ENCODE measurements at places on chromosomes 11 and 22.

DNA sequence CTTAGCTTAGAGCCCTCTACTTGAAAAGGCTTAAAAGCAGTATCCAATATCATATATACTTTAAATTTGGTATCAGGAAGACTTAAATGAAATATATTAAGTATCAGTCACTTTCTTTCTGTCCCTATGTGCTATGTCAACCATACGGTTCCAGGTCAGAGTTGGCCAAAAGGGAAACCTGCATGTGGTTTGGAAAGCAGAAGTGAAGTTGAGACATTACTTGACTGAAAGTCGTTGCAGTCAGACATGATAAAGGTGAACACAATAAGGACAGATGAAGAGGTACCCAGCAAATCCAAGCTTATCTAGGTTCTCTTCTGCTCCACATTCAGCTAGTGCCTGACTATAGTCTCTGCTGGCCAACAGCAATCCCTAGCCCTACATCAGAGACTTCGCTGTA lies 336.8 kb downstream of the KCNA4 start:
- no peak for DNase-seq

DNA sequence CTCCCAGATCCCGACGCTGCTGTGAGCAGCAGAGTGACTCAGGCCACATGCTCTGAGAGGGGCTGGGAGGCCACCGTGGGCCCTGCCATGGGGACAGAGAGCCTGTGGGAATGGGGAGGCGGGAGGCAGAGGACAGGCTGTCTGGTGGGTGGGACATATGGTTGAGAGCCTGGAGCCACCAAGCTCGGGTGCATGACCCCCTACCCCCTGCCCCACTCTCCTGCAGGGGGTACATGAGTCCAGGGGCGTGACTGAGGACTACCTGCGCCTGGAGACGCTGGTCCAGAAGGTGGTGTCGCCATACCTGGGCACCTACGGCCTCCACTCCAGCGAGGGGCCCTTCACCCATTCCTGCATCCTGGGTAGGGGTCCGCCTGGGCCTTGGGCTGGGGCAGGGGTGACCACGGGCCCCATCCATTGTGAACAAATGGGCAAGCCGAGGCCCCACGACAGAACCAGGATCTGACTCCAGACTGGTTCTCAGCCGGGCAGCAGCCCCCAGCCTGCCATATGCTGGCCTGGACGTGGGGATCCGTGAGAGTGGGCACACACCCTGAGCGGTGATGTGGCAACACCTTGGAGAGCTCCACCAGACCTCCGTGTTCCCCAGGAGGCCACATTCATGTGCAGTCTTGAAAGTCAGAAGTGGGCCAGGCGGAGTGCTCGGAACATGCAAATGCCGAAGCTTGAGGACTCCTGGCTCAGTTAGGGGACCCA lies 17.4 kb upstream of the ARHGAP8 start:
- DNase-seq: no peak

- no peak for DNase-seq
Measured at GRCh38 chr11:94129512-94130297, 1.1 kb downstream of the PANX1 start.

- no peak for DNase-seq
Measured at GRCh38 chr11:116595305-116595880, 177.4 kb downstream of the BUD13 start.

DNA sequence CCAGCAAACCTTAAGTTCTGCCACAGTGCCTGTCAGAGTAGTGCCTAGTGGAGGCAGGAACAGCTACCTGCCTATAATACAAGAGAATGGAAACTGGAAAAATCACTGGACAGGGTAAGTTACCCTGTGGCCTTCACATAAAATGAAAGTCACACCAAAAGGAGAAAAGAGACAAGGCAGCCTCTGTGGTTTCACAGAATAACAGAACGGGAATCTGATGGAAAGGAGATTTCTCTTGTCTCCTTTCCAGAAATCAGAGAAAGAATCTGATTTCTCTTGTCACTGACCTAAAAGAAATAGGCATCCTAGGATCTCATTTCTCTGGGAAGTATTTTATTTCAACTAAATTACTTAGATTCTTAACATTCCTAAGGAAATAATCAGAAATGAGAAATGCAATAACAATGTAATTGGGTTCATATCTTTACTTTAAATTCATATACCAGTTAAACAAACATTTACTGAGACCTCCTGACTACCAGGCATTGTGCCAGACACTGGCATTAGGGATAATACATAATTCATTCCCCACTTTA lies 41.6 kb downstream of the PRCP start:
- DNase-seq: no peak

DNA sequence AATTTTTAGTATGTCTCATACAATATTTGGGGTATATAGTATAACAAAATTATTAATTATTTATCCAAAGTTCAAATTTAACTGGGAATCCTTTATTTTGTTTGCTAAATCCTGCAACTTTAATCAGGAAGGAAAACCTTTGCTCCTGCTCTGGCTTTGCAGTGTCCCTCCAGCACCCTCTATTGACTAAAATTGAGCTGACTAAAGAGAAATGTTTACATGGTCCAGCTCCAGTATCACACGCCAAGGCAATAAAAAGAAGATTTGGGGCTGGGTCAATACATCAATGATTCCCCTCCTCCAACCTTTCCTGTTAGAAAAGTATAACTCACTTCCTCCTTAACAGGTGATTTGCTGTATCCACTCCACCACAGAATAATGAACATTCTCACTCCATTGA lies 153.0 kb upstream of the LRRC4C start:
- DNase-seq: no peak

DNA sequence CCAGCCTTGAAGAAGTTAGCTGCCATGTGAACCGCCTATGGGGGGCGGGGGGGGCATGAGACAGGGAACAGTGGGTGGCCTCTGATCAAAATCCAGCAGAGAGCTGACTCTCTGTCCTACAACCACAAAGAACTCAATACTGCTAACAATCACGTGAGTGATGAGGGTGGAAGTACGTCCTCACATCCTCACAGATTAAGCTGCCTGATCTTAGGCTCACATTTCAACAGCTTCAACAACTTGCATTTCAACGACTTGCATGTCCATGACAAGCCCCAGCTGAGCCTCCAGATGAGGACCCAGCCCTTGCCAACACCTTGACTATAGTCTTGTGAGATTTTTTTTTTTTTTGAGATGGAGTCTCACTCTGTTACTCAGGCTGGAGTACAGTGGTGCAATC lies 51.6 kb downstream of the CLMP start:
- no peak for DNase-seq

DNA sequence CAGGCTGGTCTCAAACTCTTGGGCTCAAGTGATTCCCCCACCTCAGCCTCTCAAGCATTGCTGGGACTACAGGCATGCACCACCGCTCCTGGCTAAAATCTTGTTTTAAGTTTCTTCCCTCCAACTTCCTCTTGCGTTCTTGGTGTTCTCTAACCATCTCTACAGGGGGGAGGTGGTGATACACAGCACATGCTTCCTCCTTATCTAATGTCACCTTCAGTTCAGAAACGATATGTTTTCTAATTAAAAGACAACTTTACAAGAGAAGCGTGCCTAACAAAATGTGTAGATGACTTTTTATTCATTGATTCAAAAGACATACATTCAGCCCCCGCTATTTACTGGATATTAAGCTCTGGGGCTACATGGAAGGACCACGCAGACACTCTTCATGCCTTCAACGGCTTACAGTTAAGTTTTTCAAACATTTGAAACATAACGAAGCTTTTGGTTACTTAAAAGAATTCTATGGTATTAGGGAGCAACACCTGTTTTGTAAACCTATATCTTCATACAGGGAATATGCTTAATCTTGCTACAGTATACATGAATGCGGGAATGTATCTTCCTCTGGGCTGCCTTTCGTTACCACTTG lies 933 bp upstream of the DLAT start:
- peak; percentile 24 for DNase-seq

GRCh38 chr22:25110846-25111578 lies 88.6 kb upstream of the CRYBB3 start:
- no peak for DNase-seq

DNA sequence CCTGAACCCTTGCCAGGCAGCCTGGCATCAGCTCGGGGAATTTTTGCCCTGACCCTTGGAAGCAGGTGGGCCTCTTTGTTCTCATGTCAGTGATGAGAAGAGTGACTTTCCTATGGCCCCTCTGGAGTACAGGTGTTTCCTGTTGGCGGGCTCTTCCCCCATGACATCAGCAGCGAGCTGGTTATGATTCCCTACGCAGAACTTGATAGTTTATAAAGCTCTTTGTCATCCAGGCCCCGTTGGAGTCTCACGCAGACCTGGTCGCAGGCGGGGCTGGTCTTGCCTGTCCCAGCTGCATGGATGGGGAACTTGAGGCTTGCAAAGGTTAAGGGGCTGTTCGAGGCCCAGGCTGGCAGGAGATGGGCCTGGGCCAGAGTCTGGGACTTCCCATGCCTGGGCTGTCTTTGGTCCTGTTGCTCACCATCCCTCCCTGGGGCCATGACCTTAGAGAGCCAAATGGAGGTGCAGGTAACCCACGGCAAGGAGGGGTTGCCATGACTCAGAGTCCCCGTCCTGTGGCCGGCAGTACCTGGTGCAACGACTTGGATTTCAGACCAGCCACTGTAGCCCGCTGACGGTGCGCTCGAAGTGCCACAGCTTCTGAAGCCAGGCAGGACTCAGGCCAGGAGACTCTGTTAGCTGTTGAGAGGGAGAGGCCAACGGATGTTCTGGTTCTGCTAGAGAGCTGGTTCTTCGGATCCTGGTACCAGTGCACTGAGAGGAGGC lies 45.9 kb upstream of the PPP6R3 start:
- DNase-seq: peak; percentile 88

GRCh38 chr22:35204807-35205775 lies 52.2 kb upstream of the HMGXB4 start:
- no peak for DNase-seq

- DNase-seq: no peak
Measured at GRCh38 chr22:45770506-45770905, 98.9 kb downstream of the ATXN10 start.

DNA sequence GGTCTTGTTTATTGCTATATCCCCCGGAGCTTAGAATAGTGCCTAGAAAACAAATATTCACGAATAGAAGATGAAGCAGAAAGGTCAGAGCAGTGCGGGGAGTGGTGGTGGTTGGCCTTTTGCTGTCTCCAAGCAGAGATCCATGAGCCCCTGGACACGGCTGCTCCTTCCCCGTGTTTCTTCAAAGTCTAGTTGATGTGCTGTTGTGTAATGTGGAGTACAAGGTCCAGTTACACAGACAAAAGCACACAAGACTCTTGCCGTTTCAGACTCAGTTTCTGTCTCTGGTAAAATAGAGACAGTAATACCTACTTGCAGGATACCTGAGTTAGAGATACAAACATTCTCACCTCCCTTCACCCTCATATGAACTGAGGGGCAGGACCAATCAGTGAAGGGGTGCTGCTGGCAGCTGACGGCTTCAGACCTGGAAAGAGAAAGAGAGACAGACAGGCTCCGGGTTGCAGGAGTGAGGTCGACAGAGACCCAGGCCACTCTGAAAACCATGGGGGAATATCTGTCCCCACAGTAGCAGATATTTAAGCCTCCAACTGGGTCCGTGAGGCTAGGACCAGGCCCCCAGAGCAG lies 56.2 kb downstream of the RASSF10 start:
- DNase-seq: no peak

DNA sequence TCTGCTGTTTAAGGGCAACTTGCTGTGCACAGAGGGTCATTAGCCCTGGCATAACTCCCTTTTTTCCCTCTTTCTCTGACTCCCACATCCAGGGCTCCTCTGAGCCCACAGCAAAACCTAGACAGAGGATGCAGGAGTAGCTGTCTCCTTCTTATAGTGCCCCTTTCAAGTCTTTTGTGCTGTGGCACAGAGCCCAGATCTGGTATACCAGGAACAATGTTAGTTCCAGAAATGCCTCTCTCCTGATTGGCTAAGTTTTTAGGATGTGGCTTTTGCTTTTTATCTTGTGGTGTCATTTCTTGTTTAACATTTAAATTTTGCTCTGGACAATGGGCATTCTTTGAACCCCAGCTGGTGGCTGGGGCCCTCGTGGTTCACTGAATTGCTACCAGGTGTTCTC lies 25.6 kb upstream of the RRM1 start:
- DNase-seq: no peak

DNA sequence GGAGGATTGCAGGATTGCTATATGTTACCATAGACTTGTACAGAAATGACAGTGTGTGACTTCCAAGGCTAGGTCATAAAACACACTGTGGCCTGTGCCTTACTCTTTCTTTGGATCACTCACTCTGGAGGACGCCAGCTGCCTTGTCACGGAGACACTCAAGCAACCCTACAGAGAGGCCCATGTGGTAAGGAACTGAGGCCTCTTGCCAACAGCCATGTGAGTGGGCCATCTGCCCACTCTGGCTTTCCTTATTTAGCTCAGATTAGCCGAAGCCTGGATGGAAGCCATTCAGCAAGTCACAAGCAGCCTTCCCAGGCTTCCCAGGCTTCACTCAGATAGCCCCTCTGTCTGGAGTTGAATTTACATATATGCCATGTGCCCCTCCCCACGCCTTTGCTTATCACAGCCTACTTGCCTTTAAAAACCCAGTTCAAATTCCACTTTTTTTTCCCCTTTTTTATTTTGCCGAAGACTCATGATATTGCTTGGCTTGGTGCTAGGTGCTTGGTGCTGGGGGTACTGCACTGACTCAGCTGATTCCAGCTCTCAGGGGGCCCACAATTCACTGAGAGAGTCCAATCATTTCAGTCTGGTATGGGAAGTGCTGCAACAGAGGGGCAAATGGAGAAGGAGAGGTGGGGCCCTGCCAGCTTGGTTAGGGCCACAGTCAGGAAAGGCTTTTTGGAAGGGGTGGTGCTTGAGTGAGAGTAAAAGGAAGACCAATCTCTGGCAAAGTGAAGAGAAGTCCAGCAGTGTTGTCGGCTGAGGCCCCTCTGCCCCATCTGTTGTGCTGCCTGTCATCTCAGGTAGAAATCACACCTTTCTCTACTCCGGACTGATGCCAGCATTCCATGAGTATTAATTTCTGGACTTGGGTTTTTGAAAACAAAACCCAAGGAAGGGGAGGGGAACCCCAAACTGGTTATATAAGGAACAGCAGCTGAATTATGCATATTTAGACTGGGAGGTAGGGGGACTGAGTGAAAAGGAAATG lies 14.5 kb upstream of the P4HA3 start:
- DNase-seq: no peak

DNA sequence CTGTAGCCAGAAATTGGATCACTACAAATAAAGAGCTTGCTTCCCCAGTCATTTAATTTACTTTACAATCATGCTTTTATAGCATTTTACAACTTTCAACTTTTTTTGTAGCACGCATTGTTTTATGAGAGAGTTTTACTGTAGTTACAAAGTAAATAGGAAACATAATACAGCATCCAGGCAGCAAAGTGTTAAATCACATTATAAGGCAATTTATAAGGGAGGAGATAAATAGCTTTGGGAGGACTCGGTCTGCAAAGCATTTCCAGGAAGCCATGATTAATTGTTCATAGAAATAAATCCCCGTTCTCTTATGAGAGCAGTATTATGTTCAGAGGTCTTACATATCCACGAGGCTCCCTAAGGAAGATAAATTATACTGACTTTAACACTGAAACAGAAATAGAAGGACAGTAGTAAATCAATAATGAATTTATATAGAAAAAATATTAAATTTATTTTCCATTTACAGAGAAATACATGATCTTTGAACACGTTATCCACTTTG lies 792.6 kb upstream of the RAG2 start:
- no peak for DNase-seq

- no peak for DNase-seq
Measured at GRCh38 chr11:29025001-29025400, 916.8 kb downstream of the METTL15 start.

- no peak for DNase-seq
Measured at GRCh38 chr11:134475951-134476350, 63.9 kb upstream of the B3GAT1 start.
